ENCODE measurements at places on chromosomes 2 and 18.

- DNase-seq, result no peak
These were observed 191.2 kb upstream of the NABP1 start for GRCh38 chr2:191486584-191487320.

DNA sequence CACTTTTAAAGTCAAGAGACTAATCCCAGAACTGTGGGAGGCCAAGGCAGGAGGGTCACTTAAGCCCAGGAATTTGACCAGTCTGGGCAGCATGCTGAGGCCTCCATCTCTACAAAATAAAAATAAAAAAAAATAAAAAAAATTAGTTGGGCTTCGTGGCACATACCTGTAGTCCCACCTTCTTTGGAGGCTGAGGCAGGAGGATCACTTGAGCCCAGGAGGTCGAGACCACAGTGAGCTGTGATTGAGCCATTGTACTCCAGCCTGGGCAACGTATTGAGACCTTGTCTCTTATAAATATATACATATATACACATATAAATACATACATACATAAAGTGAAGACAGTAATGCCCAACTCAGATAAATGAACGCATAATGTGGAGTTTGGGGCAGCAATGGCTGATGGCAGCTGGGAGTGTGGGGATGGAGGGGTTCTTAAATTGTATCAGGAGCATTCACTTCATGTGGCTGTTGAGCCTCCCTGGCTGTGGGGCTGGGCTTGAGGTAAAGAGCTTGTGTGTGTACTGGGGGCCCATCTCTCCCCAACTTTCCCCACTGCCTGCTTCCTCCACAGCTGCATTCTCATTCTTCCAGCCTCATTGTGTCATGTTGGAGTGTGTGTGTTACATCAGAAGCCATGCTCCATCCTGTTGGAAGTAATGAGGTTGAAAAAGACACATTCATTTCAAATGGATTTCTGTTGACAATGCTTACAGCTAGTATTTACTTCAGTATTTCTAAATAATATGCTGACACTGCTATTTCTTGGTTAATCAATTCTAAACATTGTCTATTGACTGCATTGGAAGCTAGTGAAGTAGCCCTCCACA lies 96.5 kb upstream of the HS6ST1 start:
- no peak for DNase-seq

DNA sequence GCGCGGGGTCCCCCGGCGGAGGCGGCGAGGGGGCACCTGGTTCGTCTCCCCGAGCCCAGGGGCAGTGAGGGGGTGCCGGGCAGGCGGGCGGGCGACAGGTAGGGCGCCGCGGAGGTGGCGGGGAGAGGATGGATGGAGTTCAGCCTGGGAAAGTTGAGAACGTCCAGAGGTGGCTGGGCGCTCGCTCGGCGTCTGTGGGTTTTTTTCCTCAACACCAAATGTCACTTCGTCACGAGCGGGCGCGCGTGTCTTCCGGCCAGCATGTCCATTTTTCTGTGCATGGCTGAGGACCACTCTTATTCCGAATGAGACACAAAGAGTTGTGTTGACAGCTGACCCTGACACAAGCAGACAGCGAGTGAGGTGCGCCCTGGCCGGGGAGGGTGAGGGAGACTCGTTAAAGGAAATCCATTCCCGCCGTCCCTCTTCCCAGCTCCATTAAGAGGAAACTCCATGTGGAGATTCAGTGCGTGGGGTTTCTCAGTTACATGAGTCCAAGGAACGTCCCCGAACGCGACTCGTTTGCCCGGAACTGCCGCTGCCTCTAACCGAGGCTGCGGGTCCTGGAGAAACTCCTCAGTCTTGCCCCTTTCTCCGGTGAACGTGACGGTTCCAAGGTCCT lies 859 bp downstream of the GREB1L start:
- DNase-seq, result no peak

DNA sequence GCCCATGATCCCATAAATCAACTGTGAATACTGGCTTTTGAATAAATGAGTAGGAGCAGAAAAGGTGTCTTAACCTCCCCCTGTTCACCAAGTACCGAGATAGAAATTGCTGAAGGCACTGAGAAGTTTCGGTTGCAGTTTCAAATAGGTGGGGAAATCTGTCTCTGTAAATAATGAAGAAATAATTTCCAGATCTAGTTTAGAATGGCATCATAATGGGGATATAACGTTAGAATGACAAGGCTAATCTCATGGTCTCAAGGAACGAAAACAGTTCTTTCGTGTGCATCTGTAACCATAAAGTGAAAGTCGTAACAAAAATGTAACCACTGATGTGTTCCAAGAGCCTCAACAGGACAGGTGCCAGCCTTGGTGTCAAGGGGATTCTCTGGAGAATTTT lies 49.9 kb upstream of the TMEM18 start:
- DNase-seq, result no peak

DNA sequence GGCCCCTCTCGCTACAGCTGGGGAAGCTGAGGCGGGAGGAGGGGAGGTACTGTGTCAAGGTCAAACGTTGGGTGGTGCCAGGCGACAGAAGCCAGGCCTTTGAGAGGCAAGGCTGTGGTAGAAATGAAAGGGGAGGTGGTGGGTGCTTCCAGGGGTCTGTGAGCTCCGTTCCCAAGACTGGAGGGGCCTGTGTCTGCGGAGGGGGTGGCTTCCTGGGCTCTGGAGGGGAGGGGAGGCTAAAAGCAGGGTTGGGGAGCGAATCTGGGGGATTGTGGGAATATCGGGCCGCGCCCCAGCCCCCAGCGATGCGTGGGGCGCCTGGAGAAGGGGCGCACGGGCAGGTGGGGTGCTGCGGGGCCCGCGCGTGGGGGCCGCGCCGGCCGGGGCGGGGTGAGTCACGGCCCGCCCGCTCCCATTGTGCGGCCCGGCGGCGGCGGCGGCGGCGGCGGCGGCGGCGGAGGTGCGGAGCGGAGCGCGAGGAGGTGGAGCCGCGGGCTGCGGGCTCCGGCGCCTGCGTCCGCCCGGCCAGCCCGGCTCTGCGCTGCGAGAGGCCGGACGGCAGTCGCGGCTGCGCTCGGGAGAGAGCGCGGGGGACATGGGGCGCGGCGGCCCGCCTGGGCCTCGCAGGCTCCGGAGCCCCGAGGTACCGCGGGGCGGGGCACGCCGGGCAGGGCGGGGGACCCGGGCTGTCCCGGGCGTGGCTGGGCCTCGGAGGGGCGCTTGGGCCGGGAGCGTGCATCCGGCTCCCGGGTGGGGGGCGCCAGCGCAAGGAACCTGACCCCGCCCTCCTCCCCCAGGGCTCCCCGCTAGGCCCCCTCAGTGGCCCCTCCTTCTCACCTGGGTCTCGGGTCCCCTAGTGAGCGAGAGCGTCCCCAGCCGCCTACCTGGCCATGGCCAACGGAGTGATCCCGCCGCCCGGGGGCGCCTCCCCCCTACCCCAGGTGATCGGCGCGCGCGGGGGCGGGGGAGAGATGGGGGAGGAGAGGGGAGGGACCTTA lies at the start of gene SLC4A3:
Gene SLC4A3 (plus strand): TSS at position 528 of the 998 bp plus-strand sequence. CDS start 363 bp downstream, at position 891.
- DNase-seq, result peak; percentile 7

GRCh38 chr2:24382363-24383073 lies 22.2 kb upstream of the ITSN2 start:
- DNase-seq, result peak; percentile 66

DNA sequence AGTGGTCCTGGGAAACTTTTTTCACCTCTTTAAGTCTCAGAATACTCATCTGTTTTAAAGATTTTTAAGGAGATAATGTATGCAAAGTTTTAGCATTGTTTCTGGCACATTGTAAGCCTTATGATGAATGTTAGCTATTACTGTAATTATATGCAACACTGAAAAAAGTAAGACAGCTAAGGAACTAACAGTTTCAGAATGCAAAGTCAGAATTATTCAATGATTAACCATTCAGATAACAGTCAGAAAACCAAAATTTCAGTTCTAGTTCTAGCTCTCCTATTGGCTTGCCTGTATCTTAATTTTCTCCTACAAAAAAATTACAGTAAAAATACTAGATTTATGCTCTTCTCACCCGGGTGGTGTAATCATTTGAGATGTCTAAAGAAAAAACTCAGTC lies 101.1 kb downstream of the SLC4A10 start:
- DNase-seq, result no peak

DNA sequence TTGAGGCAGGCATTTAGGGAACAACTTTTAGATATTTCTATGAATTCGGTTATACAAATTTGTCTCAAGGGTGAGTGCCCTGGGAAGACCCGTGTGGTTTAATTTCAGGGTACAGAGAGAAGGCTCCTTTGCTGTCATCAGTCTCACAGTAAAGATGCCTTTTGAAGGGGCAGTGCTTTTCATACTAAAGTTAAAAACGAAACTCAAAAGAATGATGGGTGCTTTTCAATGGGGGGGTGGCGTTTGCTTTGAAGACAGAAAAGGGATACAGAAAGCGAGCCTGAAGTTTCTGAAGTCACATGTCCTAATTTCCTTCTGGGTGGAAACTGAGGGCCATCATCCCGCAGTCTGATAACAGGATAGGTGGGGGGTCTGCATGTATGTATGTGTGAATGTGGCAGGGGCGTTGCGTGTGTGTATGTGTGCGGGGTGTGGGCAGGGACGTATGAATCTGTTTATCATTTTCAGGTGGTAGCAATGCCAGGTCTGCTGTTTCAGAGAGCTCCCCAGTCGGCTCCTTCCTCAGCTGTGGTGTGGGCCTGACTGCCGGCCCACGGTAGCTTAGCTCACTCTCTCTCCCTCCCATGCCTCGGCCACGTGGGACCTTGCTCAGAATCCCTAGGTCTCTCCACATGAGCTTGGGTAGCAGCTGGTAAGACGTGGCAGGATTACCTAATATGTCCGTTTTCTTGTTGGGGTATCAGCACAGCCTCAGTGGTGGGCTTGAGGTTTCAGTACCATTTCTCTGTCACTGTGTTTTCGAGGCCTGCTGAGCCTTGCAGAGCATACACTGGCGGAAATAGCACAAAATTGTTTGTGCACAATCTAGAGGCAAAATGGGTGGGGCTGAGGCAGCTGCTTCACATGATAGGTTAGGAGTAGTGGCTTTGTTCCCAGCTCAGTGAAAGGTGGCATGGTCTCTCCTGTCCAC lies 32.7 kb downstream of the ARHGAP25 start:
- DNase-seq, result peak; percentile 74

- no peak for DNase-seq
These were observed 10.5 kb downstream of the C1QL2 start for GRCh38 chr2:119147776-119148715.

DNA sequence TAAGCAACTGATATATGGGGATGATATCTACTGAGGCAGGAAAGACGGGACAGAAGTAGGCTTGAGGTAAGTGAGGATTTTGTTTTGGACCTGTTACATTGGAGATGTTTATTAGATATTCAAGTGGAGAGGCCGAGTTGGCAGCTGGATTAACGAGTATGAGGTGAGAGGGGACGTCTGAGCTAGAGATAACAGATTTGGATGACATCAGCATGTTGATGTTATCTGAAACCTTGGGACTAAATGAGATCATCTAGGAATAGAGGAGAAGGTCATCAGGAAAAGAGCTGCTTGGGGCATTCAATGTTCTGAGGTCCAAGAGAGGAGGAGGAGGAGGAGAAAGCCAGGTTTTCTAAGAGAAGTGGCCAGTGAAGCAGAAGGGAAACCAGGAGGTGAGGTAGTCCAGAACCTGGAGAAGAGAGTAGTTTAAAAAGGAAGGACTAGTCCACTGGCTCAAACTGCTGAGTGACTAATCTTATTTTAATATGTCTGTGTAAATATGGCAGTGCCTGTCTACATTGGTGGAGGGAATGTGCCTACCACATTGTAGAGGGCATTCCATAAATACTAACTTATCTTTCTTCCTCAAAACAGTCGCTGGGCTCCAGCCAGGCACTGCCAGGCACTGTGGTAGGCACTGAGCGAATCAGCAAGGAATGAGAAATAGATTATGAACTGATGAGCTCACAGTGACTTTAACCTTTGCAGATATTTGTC lies 488.3 kb downstream of the DLGAP1 start:
- DNase-seq, result no peak

GRCh38 chr2:133641497-133641896 lies 73.2 kb upstream of the NCKAP5 start:
- DNase-seq, result no peak

GRCh38 chr2:197803033-197803444 lies 1.4 kb upstream of the PLCL1 start:
- peak; percentile 45 for DNase-seq

GRCh38 chr18:79866889-79867574 lies 69.3 kb downstream of the KCNG2 start:
- DNase-seq, result no peak
